Caco-2 (cell line): ENCODE measurements at places on chromosomes 12 and 14.

DNA sequence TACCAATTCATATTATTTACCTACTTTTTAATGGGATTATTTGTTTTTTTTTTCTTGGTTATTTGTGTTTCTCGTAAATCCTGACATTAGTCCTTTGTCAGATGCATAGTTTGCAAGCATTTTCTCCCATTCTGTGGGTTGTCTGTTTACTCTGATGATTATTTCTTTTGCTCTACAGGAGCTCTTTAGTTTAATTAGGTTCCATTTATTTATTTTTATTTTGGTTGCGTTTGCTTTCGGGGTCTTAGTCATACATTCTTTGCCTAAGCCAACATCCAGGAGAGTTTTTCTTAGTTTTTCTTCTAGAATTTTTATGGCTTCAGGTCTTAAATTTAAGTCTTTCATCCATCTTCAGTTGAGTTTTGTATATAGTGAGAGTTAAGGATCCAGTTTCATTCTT is 289.9 kb downstream of the AKAP6 start:
- DNase-seq, result no peak

GRCh38 chr14:91177073-91178034 is 63.5 kb downstream of the DGLUCY start:
- DNase-seq, result peak; percentile 49

DNA sequence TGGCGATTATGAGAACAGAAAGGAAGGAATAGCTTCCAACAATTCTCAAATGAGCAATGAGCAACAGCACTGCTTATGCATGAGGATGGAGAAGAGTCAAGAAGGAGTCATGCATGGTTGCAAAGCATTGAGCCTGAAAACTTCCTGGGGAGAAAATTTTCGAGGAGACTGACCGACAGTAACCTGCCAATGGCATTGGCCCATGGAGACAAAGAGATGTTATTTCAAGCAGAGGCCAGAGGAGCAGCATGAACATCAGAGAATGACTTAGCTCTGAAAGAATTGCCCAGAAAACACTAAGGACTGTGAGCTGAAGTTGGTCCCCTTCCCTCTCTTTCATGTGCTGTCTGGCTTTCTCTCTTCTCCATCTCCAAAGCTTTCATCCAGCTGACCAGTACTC is 343.4 kb downstream of the ADAMTS20 start:
- no peak for DNase-seq

DNA sequence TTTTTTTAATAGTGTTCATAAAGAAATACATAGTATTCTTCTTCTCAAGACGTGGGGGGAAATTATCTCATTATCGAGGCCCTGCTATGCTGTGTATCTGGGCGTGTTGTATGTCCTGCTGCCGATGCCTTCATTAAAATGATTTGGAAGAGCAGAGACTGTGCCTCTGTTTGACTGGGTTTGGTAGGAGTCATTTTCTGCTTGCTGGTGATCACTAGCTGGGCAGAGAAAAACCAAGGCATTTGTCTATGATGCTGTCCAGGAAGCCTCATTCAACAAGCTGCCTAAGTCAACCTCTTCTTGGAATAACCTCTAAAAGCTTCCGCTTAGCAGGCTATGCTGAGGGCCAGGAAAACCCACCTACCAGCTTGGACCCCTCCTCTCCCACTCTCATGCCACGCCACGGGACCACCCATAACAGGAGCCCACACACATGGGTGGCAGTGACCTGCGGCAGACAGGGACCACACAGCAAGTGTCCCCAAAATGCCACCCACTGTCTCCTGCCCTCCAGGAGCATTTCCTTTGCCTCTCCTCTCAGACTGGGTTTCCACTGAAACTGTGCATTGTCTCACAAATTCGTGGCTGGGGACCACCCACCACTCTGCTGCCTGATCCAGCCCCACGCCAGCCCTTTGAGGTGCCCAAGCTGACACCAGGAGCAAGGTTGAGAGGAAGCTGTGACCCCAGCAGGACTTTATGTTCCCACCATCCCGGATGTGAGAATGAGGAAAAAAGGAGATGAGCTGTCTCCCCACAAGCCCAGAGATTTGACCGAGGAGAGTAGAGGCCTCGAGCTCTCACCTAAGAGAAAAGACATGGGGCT is 36.8 kb downstream of the DAD1 start:
- DNase-seq, result no peak

- peak; percentile 12 for DNase-seq
Observed at GRCh38 chr12:45415393-45415817, 199.5 kb downstream of the ANO6 start.

GRCh38 chr12:90999527-90999926 is 5.2 kb downstream of the EPYC start:
- DNase-seq, result no peak

DNA sequence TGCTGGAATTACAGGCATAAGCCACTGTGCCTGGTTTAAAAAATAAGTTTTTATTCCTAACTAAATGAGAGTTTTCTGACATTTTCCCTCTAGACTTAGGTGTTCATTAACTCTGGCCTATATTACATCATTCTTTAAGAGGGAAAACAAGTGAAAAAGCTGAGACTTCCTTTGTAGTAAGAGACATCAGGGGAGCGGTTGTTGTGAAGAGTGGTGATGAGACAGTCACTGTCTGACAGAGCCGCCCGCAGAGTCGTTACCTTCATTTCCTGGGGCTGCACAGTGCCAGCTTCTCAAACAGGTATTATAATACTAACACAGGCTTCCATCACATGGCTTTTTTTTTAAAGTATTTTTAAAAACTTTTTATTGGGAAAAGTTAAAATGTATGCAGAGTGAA is 19.7 kb upstream of the TDRD9 start:
- no peak for DNase-seq

DNA sequence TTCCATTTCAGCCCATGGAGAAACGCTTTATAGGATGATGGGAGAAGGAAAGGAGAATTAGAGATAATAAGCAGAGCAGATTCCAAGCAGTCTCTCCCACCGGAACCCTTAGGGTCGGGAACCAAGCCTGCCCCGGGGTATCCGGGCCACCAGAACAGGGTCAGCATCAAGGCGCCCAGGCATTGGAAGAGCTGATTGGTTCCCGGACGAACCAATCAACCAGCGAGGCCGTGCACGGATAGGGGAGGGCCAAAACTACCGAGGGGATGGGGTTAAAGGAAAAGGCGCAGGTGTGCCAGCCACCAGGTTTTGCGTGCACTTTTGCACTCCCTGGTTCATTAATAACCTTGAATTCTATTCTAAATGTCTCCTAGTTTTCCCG is 1.7 kb downstream of the PPM1H start:
- DNase-seq, result peak; percentile 74

DNA sequence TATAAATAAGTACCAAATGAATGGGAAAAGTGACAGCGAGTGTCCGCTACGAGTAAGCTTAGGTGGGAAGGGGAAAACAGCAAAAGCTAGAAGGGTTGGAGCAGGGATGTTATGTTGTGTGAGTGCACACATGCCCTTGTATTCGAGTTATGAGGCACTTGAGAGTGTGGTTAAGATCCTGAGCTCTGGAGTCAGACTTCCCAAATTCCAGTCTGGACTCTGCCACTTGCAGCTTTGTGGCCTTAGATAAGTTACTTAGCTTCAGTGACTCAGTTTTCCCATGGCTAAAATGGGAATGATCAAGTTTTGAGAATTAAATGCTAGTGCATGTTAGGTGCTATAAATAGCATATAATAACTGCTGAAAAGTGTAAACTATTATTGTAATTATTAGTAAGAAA is 44.9 kb downstream of the KTN1 start:
- no peak for DNase-seq

GRCh38 chr14:56390859-56391258 is 188.7 kb upstream of the TMEM260 start:
- no peak for DNase-seq

GRCh38 chr14:78829274-78829673 is 659.1 kb downstream of the NRXN3 start:
- no peak for DNase-seq

GRCh38 chr14:89958966-89959365 is 3.2 kb downstream of the TDP1 start:
- no peak for DNase-seq

DNA sequence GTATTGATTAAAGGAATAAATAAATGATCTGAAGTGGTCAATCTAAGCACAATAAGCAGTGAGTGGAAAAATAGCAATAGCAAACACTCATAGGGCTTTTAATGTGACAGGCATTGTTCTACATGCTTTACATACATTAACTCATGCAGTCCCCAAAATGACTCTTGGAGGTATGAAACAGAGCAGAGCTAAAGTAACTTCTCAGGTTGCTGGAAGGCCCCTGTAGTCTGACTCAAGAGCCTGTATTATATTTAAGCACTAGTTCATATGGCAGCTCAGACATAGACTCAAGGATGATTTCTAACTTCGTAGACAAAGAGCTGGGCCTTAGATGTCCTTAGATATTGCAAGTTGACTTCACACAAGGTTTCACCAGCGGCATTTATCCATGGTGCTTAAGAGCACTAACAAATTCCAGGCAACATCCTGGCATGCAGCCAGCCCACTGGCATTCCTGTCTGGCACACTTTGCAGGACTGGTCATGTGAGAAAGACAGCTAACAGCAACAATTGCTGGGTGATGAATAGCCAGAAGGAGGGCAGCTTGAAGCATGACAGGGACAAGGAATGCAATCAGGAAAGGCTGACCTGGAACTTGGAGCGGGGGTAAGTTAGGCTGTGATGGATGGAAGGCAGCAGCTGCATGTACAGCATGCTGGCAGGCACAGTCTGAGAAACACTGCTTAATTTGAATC is 22.9 kb upstream of the KTN1 start:
- no peak for DNase-seq

DNA sequence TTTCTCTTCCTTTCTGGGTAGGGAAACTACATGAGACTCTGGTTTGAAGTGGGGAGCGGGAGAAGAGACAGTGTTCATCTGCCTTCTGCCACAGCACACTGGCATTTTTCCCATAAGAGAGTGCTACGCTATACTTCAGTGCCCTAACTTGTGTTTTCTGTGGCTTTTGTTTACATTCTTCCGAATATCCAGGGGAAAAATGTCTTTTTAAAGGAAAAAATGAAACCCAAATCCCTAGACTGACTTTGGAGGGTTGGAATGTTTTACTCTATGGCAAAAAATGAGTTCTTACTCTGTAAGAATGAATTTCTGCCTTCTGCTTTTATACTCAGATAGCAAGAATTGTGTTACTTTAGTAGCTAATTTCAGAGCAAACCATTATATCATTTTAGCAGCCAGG is 88.1 kb upstream of the TMEM263 start:
- DNase-seq, result no peak

GRCh38 chr14:79530555-79530954 is 680.7 kb downstream of the DIO2 start:
- DNase-seq, result no peak

DNA sequence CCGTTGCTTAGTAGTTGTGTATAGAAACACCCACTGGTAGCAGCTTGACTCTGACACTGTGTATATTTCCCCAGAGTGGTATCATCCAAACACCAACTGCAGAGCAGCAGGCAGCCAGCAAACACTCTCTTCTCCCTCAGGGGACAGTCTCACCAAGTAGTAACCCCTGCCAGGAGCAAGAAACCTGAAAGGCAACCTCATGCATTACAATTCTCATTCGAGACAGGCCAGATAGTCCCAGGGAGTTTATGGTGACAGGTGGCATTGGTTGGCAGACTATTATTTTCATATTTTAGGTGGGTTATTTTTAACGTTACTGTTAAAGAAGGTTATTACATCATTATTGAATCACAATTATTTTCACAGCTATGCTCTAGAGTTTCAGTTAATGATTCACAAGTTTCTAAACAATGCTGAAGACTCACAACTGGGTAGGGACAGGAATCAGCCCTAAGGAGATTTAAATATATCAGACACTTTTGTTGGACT is 222.8 kb downstream of the EGLN3 start:
- DNase-seq, result no peak

DNA sequence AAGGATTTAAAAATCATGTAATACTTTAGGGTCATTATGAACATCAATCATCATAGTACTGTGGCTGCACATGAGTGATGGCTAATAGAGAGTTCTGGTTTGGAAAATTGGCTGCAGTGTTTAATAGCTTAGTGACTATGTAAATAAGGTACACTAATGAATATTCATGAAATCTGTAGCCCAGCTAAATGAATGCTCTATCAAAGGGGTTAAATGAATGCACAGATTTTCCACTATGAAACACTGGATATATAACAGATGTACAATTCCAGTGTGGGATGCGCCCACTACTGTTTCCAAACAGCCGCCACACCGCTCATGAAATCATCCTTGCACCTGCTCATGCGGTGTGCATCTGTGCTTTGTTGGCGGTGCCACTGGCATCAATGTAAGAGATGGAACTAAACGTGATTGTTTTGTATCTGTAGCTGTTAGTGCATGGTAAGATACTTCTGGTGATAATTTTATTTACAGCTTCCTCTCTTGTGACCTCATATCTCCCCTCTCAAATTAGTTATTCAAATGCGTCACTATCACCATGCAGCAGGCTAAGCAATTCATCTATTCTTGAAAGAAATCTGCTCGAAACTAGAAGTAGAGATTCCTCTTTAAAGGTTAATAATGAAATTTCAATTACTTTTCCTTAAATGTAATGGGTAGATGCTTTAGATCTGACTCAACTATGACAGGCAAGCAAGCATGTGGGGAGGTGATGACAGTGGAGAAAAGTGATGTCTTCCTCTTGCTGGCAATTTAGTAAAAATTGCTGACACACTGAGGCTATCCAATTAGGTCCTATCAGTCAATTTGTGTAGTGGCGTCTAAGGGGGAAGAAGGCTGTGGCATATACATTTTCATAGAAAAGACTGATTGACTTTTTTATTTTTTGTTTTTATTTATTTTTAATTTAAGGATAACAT is 433.6 kb downstream of the AEBP2 start:
- DNase-seq, result no peak

- peak; percentile 32 for DNase-seq
Observed at GRCh38 chr12:20463913-20464524, 95.7 kb downstream of the PDE3A start.

- peak; percentile 85 for DNase-seq
Observed at GRCh38 chr14:39203659-39204606, 28.9 kb downstream of the PNN start.

DNA sequence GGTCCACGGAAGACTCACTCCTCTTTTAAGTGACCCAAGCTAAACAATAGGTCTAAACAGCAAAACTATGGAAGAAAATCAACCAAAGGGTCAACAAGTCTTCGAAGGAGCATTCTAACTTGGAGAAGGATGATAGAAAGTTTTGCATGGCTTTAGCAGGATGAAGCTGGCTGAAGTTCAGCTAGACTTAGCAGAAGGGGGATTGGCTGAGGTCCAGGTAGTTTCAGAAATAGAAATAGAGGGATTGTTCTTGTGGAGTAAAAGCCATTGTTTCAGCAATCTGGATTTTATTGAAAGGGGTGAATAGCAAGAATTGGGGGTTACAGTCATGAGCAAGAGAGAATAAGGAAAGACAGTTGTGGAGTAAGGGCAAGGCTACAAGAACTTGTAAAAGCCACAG is 84.7 kb upstream of the TSPAN8 start:
- no peak for DNase-seq
